Stimulated activated CD4-positive, alpha-beta T cell treated with anti-CD3 and anti-CD28 coated beads, Interleukin-1b, Interleukin-23, amount 100 ng/mL, for 48 hours (primary cell): ENCODE measurements at places on chromosomes 3 and 15.

- no peak for DNase-seq
These were observed 8.1 kb downstream of the PTX3 start for GRCh38 chr3:157444797-157445184.

DNA sequence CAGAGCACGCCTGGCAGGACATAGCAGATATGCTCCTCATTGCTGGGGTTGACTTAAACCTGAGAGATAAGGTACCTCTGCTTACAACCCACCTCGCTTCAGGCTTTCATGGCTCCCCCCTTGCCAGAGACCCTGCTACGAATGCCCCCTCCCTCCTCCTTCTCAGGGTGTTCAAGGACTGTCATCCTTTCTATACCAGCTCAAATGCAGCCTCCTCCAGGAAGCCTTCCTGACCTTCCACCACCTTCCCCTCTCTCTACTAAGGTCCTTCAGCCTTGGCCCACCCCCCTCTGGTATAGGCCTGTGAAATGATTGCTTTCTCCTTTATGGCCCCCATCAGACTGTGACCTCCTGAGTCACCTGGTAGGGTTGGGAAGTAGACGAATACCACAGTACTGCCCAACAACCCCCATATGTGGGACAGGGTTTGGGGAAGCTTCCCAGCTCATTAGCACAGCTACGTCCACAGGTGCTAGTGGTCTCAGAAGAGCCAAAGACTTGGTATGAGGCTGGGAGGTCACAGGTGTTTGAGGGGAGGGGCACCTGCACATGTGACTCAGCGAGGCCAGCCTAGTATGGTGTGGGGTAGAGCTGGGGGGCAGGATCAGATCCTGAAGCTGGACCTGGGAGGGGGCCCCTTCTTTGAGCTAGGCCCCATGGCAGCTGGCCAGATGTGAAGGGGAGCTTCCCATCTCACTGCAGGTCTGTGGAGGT lies 32.0 kb downstream of the ANKDD1A start:
- DNase-seq = no peak

GRCh38 chr3:115322901-115323300 lies 175.8 kb upstream of the ZBTB20 start:
- DNase-seq = no peak

DNA sequence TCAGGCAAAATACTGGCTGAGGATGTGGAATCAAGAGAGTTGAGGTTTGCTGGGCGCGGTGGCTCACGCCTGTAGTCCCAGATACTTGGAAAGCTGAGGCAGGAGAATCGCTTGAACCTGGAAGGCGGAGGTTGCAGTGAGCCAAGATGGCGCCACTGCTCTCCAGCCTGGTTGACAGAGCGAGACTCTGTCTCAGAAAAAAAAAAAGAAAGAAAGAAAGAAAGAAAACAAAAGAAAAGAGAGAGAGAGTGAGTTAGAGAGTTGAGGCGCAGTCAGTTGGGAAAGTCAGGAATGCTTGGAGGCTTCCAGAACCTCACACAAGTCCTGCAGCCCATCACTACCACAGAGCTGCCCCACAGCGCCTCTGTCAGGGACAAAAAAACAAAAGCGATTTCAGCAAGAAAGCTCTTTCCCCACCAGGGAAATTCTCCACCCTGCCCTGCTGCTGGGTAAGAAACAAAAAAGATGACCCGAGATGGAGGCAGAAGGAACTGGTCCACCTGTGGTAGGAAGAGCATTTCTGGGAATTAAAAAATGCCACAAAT lies 13.8 kb downstream of the HDC start:
- no peak for DNase-seq

DNA sequence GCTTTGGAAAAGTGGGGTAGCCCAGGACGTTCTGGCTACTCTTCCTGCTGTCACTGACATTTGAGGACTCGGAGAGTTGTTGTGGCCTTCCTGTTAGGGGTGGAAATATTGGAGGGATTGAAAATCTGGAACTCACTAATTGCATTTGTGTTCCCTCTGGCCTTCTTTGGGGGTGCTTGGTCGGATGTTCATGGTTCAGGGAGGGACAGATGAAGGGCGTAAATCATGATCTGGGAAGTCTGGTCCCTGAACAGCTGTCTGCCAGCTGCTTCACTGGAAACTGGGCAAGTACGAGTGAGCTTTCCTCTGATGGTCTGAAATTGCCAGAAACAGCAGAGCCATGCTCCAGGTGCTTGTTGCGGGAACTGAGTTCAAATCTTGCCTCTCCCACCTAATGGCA lies 327.8 kb upstream of the C2CD4B start:
- DNase-seq = no peak

GRCh38 chr3:50241163-50241562 lies 5.2 kb downstream of the GNAI2 start:
- DNase-seq = no peak

DNA sequence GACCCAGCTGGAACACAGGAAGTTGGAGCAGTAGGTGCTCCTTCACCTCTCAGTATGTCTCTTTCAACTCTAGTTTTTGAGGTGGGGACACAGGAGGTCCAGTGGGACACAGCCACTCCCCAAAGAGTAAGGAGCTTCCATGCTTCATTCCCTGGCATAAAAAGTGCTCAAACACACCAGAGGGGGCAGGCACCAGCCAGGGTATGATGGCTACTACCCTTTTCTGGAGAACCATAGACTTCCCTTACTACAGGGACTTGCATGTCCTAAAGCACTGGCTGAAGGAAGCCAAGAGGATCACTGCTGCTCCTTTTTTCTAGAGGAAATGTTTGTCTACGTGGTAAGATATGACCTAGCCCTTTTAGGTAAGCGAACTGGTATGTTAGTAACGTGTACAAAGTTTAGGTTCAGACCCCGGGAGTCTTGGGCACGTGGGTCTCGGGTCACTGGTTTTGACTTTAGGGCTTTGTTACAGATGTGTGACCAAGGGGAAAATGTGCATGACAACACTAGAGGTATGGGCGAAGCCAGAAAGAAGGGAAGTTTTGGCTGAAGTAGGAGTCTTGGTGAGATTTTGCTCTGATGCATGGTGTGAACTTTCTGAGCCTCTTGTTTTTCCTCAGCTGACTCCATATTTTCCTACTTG lies 11.9 kb downstream of the IL17RB start:
- no peak for DNase-seq

DNA sequence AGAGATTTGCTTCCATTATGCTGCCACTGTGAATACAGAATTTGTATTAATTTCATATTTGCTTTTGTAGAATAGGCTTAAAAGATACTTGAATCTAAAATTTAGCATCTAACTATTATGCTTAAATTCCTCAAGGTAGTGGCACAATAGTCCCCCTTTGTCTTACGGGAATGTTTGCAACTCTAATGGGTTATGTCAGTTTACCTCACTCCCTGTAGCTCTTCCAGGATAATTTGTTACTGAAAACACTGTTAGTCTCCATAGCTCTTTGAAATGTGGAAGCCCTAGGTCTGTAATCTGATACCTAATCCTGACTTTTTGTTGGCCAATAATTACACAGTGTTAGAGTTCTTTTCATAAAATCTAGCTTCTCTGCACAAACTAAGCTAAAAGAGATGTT lies 433.4 kb downstream of the PYDC2 start:
- DNase-seq = no peak

DNA sequence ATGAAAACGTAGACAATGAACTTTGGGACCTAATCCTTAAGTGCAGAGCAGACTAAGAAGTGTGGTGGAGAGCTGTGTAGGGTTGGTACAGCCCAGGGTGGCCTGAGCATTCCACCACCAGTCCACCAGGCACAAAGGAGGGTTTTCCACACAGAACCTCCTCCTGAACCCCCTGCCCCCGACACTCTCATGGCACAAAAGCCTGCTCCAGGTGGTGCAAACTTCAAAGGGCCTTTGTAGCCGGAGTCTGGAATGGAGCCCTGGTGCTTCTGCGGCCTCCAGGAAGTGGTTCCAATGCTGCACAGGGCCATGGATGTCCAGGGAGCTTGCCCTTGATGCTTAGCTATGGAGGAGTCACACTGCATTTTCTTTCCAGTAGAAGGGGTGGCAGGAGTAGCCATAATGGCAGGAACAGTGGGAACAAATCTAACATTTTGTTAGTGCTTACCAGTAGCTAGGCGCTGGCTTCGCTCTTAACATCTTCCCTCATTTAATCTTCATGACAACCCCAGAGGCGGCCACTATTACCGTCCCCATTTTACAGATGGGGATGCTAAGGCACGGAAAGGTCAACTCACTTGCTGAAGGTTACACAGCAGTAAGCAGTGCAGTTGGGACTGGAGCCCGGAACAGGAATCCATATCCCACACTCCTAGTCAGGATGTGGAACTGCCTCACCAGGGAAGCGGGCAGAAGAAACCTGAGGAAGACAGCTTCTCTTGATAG lies 68.6 kb downstream of the LRIG1 start:
- DNase-seq = no peak

- DNase-seq = no peak
These were observed 67.4 kb downstream of the DTWD1 start for GRCh38 chr15:49688135-49688790.
